ENCODE measurements at places on chromosomes 2 and 18.

DNA sequence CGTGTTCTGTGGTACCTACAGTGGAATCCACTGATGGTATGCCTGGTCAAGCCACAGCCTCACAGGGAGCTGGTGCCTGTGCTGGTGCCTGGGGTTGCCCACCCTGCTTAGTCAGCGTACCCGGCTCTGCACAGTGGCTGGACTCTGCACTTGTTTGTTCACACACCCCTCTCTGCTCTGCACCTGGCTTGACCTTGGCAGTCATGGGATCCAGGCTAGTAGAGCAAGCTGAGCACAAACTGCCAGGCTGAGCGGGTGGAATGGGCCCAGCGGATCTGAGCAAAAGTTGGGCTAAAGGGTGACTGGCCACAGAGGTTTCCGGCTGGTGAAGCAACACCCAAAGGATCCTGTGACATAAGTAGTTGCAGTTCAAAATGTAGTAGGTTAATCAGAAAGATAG lies 163.5 kb downstream of the CDH19 start:
- DNase-seq, result no peak

DNA sequence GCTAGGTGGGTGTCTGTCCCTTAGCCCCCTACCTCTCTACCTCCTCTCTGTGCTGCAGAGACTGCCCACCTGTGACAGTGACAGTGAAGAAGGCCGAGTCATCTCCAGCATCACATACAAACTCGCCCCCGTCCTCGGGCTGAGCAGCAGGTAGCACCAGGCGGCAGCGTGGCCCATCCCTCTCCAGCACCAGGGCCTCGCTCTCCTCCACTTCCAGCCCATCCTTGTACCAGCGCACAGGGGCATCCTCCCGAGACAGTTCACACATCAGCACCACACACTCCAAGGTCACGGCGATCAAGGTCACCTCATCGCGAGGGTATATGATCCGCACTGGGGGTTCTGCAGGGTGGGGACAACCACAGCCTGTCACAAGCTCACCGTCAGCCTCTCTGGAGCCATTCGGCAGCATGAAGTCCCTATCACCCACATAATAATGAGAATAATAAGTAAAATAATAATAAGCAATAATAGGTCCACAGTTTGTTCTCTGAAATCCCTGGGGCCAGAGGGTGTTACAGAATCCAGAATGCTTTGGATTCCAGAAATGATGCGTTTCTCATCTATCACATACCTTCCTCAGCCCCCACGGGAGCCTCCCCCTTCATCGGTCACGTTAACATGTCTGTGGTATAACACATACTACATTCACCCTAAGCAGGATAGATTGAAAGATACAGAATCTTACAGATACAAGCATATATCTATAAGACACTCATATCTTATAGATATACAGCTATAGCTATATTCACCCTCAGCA lies 12.0 kb downstream of the OBSL1 start:
- DNase-seq, result no peak

DNA sequence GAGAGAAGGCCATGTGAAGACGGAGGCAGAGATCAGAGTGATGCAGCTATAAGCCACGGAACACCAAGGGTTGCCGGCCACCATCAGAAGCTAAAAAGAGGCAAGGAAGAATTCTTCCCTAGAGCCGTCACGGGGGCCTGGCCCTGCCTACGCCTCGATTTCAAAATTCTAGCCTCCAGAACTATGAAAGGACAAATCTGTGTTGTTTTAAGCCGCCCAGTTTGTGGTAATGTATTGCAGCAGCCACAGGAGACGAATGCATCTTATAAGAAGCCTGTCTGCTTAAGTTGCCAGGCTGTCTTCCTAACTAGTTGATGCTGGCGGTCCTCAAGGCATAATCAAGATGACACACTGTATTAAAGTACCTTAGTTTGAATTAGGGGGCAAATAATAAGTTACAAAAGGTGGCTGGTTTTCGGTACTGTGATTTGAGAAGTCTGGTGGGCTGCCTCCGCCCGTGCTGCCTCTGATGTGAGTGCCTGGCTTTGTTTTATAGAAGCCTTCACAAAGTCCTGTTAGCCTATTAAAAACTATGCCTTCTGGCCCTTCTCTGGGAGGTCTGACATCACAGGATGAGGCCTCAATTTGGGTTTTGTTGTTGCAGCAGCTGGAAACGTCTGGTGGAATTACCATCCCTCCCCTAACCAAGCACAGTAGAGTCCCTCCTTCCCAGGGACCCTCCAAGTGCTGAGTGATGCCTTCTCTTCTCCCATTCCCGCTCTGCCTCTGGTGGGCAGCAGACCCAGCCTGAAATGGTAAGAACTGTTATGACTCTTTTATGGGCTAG lies 53.6 kb downstream of the SRD5A2 start:
- no peak for DNase-seq

- no peak for DNase-seq
These were observed 197.4 kb downstream of the DSEL start for GRCh38 chr18:67319109-67319508.

- DNase-seq, result no peak
These were observed 241.9 kb upstream of the CNTNAP5 start for GRCh38 chr2:123783164-123783563.

DNA sequence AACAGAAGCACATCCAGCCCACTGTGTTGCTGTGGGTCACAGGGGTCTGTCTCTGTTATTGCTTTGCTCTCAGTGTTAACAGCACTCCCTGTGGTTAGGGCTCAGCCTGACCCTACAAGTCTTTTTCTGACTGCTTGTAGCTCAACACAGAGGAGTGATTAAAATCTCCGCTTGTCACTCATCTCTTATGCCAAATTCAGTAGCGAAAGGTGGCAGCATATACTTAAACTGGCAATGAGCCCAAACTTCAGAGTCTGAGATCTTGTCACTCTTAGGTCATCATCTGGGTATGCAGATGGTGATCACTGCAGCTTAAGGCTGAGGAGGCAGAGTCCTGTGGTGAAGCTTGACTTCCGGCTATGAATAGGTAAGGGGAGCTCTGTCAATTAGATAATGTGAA lies 63.3 kb upstream of the CSRNP3 start:
- DNase-seq, result no peak

Data from kidney capillary endothelial cell (primary cell).